Retina (tissue), 1 donor: ENCODE measurements at places on chromosomes 12 and 14.

DNA sequence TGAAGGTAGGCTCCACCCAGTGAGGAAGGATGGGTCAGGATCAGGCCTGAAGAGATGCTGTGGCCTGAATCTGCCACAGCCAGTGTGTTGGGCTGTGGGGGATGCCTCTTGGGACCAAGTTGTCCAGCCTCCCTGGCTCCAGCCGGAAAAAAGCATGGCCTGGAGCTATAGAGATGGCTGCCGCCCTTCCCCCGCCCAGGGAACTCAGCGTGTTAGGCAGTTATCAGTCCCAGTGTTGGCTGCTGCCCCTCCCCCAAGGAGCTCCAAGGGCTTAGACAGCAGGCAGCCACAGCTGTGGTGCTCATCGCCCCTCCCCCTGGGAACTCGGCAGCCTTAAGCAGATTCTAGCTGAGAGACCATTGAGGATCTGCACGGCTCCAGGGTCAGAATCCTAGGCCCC, 158.0 kb downstream of the CAPZA3 start:
- peak; percentile 34 for DNase-seq

DNA sequence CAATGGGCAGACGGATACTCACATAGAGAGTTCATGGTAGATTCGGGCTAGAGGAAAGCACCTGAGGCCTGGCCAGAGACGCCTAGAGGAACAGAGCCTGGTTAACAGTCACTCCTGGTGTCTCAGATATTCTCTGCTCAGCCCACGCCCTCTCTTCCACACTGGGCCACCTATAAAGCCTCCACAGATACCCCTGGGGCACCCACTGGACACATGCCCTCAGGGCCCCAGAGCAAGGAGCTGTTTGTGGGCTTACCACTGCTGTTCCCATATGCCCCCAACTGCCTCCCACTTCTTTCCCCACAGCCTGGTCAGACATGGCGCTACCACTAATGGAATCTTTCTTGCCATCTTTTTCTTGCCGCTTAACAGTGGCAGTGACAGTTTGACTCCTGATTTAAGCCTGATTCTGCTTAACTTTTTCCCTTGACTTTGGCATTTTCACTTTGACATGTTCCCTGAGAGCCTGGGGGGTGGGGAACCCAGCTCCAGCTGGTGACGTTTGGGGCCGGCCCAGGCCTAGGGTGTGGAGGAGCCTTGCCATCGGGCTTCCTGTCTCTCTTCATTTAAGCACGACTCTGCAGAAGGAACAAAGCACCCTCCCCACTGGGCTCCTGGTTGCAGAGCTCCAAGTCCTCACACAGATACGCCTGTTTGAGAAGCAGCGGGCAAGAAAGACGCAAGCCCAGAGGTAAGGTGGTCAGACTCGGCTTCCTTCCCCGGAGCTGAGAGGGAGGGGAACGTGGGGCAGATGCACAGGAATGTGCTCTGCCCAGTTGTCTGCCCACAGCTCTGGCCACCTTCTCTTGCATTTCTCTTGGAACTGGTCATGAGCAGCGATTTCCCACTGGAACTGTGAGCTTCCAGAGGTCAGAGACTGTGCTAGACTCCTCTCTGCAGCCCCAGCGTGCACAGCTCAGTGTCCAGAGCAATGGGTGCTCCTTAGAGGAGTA, at the start of gene CD4:
CD4 (plus strand) TSS at position 557 of the 953 bp plus-strand sequence. CDS start 10,611 bp downstream, outside the sequence.
- DNase-seq, result no peak

DNA sequence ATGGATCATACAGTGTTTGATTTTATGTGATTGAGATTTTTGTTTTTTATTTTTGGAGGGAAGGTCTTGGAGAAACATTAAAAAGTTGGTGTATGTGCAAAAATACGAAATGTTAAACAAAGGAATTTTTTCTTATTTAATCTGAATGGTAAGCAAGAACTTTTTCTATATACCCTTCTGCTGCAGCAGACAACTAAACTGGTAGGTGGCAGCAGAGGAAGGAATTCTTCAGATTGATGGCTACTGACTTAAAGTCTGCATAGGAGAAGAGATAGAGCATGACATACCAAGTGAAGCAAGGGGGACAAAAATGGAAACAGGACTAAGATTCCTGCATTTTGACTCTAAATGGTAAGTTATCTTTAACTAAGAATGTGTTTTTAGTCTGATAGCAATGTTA, 42.0 kb upstream of the A2ML1 start:
- no peak for DNase-seq

DNA sequence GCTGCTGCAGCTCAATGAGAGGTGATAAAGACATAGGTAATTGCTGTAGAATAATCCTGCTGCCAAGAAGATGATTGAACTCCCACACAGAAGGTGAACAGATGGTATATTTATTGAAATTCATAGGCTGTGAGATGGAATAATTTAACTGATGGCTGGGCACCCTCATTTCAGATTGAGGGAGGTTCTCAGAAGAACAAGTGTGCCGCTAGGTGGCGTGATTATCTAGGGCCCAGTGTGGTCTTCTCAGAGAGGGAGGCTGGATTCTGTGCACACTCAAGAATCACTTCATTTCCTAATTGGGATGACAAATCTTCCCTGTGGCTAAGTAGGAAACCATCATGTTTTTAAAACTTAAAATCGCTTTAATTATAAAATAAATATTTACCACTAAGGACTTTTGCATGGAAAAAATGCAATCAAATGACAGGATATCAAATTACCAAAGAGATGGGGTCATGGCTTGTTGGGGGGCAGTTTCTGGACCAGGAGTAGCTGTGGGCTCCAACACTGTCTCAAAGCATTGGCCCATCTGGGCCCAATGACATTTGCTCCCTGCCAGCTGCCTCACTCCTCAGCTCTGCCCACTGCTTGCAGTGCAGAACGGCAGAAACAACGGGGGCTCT, 132.3 kb downstream of the SNAPC1 start:
- DNase-seq, result peak; percentile 56
